Small intestine (tissue), 16 donors: ENCODE measurements at places on chromosomes 4 and X.

DNA sequence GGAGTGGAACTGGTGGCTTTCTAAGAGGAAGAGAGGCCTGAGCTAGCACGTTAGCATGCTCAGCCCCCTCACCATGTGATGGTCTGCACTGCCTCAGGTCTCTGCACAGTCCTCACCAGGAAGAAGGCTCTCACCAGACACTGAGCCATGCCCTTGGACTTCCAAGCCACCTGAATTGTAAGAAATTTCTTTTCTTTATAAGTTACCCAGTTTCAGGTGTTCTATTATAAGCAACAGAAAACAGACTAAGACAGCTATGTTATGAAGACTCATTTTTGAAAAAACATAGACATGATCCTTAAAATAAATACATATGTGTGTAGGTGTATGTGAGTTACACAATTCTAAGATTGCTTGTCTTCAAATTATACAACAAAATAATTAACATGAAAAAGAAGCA is 74.7 kb downstream of the CEP44 start:
- DNase-seq = no peak

GRCh38 chrX:48591255-48591791 is 6.0 kb upstream of the WDR13 start:
- peak; percentile 73 for DNase-seq

DNA sequence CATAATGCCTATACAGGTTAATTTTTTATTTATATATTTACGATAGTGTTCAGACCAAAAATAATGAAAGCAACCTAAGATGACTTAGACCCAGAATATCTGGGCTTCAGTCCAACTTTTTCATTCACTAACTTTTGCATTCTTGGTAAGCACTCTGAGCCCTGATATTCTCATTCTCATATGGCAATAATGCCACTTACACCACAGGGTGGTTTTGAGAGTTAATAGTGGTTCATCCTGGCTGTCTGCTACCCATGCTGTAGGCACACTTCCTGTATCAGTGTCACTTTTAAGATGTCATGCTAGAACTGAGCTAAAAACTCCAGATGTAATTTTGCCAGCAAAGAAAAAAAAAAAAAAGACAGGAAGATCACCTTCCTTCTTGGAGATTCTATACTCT is 508.7 kb upstream of the FMR1 start:
- no peak for DNase-seq

GRCh38 chr4:84529169-84529751 is 30.2 kb upstream of the NKX6-1 start:
- peak; percentile 14 for DNase-seq

GRCh38 chrX:103356130-103356798 is at the start of gene TCEAL9:
TCEAL9 (plus strand) TSS chrX:103356506; CDS start chrX:103357685, 1,179 bp downstream.
- DNase-seq = peak; percentile 36

- peak; percentile 73 for DNase-seq
Measured at GRCh38 chr4:145557720-145558119, 61.5 kb upstream of the MMAA start.

DNA sequence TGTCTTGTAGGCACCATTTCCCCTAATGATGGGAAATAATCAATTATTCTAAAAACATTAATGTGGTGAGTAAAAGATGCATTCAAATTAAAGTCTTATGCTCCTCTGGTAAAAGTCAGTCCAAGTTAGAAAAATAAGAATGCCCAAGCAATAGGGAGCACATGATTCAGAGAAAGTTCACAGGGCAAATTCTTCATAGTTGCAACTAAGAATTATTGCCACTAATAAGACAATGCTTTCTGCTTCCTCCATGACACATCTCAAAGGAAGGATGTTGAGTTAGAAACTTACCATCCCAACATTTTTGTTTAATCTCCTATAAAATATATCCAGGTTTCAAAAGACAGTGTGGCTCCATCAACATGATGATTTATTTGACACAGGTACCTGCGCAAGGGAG is 26.3 kb downstream of the PHOX2B start:
- no peak for DNase-seq

DNA sequence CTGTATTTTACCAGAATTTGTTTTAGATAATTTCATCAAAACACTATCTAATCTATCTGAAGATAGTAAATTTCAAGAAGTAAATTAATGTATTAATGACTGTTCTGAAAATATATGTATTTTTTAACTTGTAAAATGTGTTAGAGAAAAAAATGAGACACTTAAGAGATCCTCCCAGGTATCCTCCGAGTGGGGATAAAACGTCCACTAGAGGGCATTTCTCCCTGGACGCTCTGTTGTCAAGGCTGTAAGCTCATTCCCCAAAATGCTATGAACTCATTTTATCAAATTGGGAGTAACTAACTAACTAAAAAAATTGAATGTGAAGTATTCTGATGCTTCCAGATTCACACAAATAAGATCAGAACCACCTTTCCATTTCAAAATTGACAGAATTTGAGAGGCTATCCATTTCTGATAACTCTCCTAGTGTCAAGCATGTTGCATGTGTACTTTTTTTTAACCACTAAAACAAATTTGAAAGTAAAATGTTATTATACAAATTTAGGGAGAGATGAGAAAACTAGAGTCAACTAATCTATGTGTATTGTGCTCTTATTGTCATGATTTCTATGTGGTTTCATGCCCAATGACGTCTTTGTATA is 337.3 kb upstream of the HS3ST1 start:
- peak; percentile 51 for DNase-seq

DNA sequence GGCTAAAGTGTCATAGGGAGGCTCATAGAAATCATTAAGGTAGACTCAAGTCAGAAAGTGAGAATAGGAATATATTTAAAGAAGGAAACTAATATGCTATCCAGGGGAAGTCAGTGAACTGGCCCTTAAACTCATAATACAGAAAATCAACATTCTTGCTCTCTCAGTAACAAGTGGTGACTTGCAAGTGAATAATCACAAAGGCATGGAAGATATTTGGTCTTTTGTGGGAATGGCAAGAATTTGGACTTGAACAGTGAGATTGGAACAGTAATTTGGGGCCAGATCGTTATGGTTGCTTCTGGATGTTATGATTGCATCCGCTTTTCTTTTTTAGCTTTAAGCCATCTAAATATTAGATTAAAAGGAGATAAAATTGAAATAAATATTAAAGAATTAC is 103.8 kb downstream of the TBC1D19 start:
- no peak for DNase-seq

- DNase-seq = no peak
Measured at GRCh38 chr4:10925996-10926395, 241.4 kb upstream of the CLNK start.

DNA sequence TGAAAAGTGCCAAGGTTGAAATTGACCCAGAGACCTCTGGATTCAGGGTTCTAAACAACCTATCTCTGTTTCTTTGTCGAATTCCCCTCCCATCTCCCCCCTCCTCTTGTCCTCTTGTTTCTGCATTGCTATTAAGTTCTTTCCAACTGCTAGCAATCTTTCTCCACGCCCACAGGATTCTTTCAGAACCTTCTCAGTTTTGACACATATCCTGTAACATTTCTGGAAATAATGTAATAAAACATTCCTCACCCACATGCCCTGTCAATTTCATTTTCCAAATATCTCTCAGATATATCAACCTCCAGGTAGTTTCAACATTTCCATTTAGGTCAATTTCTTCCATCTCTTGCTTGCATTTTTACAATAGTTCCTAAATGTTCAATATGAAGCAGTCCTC is 1105.9 kb downstream of the ARAP2 start:
- DNase-seq = no peak

DNA sequence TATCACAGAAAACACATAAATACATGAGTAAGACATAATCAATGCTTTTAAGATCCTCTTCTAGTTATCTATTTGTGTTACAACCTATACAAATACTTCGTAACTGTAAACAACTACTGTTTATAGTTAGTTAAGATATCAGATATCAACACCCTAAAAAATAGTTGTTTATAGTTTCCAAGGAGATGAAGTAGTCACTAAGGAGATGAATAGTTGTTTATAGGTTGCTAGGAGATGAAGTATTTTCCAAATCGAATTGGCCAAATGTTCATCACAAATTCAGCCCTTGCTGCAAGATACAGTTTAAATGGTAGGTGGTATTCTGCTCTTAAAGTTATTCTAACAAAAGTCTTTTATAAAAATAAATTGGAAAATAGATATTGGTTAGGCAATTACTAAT is 618.2 kb upstream of the PCDH10 start:
- DNase-seq = no peak

GRCh38 chrX:132068405-132068804 is 45.3 kb downstream of the STK26 start:
- DNase-seq = no peak

GRCh38 chrX:112766774-112767173 is 73.9 kb downstream of the AMOT start:
- DNase-seq = no peak

- no peak for DNase-seq
Measured at GRCh38 chr4:71188156-71188640, 150.6 kb upstream of the SLC4A4 start.

GRCh38 chr4:104451573-104451972 is 43.1 kb downstream of the CXXC4 start:
- DNase-seq = peak; percentile 57

GRCh38 chrX:106170318-106170717 is 2.2 kb downstream of the PWWP3B start:
- peak; percentile 1 for DNase-seq

- peak; percentile 26 for DNase-seq
Measured at GRCh38 chr4:129239088-129239487, 143.1 kb downstream of the C4orf33 start.

DNA sequence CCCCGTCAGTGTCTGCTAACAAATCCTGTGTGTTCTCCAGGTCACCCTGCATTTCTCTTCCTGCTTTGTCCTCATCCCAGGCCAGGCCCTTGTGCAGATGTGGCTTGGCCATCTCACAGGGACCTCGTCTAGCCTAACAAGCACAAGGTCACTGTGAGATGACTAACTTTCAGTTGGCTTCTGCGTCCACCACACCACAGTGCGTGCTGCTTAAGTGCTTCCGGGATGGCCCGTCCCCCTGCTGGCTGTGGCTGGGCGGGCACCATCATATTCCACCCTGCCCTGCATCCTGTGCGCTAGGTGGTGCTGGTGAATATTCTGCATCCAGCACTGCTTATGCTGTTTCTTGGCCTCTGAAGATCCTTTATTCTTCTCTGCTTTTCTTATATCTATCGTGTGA is 33.8 kb downstream of the RBBP7 start:
- peak; percentile 44 for DNase-seq
